Stimulated activated CD4-positive, alpha-beta T cell treated with anti-CD3 and anti-CD28 coated beads, Interleukin-1b, Interleukin-23, amount 100 ng/mL, for 1 hour (primary cell): ENCODE measurements at places on chromosomes 1 and 21.

DNA sequence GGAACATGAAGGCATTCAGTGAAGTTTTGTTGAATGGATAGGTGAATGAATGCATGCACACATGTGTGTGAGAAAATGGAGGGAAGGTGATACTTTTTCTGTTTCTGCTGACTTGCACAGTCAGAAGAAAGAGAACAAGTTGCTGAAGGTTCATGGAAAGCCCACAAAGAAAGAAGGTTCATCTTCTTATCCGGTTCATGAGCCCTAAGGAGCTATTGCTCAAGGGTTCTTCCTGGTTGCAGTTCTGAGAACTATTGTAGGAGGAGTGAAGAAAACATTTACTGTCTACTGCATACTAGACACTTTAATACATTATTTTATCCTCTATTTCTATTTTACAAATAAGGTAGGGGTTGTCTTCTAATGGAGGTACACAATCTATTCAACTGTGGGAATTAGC, 13.4 kb upstream of the NIBAN1 start:
- no peak for DNase-seq

DNA sequence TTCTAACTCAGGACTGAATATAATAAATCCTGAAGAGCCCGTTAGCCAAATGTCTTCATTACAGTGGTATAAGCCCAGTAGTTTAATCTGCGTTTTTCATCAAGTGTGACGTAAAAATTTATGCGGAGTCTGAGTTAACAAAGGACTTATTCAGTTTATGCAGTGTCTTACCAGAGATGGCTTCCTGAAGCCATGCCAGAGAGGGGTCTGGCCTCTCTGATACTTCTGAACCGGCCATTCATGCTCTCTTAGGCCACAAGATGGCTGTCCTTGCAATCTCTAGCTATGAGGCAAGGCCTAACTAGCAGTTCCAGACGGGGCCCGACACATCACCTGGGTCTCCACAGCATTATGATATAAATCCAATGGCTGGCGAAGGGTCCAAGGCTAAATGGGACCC, 101.4 kb downstream of the TEX35 start:
- no peak for DNase-seq

- DNase-seq, result no peak
Measured at GRCh38 chr1:41382480-41383090, 21.4 kb downstream of the FOXO6 start.

DNA sequence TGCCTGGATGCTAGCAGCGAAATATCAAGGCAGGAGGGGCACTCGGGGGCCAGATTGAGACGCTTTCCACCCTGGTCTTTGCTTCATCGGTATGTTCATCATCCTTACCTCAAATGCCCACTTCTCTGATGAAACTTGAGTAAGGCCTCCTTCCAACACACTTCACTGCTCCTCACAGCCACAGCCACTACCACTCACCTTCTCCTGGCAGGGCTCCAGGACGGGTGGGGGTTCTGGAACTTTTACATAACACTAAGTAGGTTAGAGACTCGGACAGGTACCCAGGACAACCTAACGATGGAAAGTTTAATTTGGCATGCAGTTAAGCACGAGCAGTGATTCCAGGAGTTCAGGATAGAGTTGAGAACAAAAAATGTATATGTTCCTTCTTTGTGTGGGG, 73.9 kb upstream of the SPAG17 start:
- no peak for DNase-seq

GRCh38 chr1:55703726-55704363, 488.7 kb upstream of the USP24 start:
- DNase-seq, result no peak

DNA sequence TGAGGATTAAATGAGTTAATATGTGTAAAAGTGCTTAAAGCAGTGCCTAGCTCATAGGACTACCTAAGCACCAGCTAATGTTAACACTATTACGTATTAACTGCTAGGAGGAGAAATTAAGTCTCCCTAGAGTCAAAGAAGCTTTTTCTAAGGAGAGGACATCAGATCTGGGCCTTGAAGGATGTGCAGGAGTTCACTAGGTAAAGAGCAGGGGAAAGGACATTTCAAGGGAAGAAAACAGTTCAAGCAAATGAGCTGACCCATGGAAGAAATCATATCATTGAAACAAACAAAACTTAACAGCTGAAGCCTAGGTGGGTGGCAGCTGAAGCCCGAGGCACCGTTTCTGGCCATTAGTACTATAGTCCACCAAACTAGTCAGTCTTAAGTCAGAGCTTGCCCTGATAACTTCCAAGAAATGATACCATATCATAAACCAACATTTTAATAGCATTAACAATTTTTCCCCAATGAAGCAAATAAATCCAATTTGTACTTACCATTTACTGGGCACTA, 46.7 kb downstream of the TRIT1 start:
- no peak for DNase-seq

GRCh38 chr1:91912266-91912665, 26.3 kb upstream of the TGFBR3 start:
- no peak for DNase-seq

- DNase-seq, result no peak
Measured at GRCh38 chr1:100089082-100089481, 43.6 kb downstream of the SASS6 start.

- no peak for DNase-seq
Measured at GRCh38 chr1:242196101-242196500, 197.2 kb upstream of the MAP1LC3C start.

- no peak for DNase-seq
Measured at GRCh38 chr1:247459507-247459906, 1.6 kb upstream of the OR2B11 start.

DNA sequence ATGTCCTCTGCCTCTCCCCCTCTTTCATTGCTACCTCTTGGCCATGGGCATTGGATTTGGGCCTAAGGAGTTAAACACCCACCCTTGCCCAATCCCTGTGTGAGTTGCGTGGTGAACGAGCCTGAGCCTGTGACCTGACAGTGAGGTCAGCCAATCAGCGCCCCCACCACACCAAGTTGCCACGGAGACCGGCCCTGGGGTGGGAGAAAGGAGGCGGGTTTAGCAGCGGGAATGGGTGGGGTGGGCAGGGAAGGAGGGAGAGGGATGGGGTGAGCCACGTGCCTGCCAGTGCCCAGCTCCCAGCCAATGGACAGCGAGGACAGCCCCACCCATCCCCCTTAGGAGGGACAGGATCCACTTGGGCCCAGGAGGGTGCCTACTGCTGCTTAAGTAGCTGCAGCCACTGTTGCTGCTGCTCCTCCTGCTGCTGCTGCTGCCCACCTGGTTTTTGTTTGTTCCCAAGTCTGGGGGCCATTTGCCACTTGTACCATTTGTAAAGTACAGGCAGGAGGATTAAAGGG, 9.5 kb downstream of the ZBTB7B start:
- DNase-seq, result no peak

DNA sequence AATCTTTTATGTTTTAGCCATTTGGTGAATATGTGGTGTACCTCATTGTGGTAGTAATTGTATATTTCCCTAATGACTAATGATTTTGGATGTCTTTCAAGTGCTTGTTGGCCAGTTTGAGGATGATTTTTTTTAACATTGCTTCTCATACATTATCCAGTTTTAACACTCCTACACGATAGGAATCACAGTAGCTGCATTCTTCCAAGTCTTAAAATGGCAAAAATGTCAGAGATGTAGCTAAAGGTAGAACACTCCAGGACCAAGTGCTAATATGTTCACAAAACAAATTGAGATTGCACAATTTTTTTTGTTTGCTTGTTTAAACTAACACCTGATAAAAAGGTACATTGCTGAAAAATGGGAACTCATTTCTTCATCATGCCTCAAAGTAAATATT, 11.7 kb downstream of the USP25 start:
- DNase-seq, result no peak

GRCh38 chr1:45353685-45354084, 13.4 kb upstream of the MUTYH start:
- no peak for DNase-seq

DNA sequence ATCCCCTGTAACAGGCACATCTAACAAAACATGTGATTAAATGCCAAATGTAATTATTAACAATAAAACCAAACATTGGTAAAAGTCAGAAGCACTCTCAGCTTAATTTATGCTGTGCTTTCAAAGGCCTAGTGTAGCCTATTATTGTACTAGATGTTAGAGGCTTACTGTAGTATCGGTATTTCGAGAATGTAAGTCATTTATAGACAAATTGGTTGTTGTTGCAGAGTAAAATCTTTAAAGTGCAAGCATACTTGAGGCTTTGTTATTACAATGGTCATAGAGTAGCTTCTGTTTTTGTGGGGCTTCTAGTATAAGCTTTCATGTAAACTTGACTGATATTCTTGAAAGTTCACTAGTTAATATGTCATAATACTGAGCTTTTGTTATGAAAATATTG, 965.8 kb downstream of the PLA2G4A start:
- no peak for DNase-seq

GRCh38 chr21:41406340-41406739, 19.7 kb upstream of the MX1 start:
- DNase-seq, result no peak

- no peak for DNase-seq
Measured at GRCh38 chr21:44269090-44269489, 7.4 kb upstream of the DNMT3L start.

DNA sequence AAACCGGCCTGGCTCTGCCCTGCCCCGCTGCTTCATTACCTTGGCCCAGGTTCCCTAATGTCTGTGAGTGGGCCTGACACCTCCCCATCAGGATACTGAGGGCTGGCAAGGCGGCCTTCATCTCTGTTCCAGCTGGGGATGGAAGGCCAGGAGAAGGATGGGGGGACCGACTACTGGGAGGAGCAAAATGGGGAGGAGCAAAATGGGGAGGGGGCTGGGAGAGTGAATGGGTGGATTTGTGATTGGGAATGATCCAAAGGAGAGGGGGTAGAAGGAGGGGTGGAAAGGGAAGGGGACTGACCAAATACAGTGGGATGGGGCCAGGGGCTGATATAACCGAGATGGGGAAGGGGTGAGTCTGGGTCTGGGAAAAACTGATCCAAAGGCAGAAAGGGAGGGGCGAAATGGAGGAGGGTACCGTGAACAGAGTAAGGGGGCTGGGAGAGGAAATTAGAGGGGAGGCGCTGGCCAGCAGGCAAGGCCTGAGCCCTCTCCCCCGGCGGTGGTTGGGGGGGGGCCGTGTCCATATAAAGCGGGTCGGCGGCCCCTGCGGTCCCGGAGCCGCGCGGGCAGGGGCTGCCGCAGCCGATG, at the start of gene FOXE3:
Gene FOXE3 (plus strand): TSS at position 558 of the 591 bp plus-strand sequence. CDS start 31 bp downstream, at position 589.
- DNase-seq, result no peak

GRCh38 chr1:154698320-154699096, 90.5 kb upstream of the ADAR start:
- no peak for DNase-seq

GRCh38 chr1:160575112-160575664, 4.1 kb downstream of the CD84 start:
- no peak for DNase-seq

GRCh38 chr1:197811769-197812168, 36.5 kb upstream of the DENND1B start:
- DNase-seq, result no peak

GRCh38 chr1:17233675-17234320, 15.1 kb upstream of the PADI3 start:
- no peak for DNase-seq

GRCh38 chr1:7186382-7187111, 401.3 kb downstream of the CAMTA1 start:
- DNase-seq, result no peak

DNA sequence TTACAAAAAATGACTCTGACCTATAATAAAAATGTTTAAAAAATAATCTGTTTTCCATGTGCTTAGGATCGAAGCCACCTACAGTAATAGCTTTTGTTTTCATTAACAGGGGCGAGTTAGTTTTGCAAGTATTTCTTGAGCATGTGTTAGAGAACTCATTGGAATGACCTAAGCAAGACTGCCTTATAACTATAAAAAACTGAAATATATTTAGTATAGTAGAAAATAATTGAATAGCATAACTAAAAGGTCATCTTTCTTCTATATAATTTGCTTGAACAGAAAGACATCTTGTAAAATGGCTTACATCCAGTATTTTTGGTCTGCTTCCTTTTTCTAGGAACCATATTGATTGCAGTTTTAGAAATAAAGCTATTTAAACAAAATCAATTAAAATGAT, 241.5 kb upstream of the NRIP1 start:
- DNase-seq, result no peak

DNA sequence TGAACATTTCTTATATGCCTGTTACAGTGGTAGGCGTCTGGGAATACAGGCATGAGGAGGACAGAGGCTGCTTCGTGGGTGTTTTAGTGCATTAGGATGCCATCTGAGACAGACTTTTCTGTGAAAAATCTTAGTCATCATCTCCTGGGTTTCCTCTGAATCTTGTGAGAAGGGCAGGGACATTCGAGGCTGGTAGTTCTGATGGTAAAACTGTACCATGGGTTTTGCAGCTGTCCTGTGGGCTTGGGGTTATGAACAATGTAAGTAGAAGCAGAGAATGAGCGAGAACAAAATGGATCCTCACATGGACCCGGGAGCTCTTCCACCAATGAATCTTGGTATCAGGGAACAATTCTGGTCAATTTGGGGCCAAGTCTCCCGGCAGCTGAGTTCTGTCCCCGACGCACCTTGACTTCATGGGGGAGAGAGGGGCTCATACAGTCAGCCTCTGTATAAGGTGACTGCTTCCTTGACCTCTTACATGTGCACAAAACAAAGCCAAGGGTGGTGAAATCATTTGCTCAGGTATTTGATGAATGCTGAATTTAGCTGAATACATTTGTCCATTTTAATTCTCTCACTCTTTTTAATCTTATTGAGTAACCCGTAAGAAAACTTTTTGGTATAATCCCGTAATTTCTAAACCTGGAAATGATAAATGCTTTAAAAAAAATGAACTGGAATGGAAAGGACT, 63.6 kb upstream of the ERRFI1 start:
- no peak for DNase-seq

DNA sequence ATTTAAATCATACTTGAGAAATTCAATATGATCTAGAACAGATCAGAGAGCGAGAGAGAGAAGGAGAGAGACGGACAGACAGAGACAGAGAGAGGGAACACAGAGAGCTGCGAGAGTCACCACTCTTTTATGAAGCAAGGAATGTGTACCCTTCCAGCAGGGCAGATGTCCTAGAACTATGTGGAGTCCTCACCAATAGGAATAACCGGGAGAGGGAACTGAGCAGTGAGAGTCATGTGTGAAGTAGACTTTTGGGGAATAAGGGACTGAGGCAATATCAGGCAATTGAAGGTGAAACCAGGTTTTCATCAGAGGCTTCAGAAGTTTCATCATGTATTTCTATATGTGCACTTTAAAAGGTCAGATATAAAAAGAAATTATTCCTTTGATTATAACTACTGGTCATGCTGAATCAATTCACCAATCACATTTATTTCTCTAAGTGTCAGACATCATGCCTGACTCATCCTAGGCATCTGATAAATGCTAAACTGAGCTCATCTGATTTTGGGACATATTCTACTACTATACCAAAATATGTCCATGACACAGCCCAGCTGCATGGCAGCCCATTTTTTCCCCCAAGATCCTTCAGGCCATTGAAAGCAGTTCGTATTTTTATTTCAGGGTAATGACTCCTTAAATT, 22.4 kb downstream of the VTCN1 start:
- no peak for DNase-seq

DNA sequence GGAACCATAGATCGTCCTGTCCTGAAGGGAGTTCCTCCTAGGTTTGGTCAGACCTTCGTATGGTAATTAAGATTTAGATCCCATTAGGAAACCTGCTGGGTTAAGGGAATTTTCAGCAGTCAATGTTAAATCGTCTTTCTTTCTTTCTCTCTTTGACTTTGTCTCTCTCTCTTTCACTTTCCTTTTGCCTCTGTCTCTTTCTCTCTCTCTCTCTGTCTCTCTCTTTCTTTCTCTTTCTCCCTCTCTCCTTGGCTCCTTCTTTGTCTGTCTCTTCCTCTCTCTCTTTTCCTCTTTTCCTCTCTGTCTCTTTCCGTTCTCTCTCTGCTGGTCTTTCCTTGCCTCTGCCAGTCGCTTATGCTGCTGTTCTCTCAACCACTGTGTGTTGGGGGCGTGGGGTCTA, 8.7 kb downstream of the OR2W3 start:
- DNase-seq, result no peak
